ENCODE measurements at places on chromosomes 16 and 17. TPM values are rescaled to one million over a fixed set of nuclear protein-coding genes. Genes with fewer than 3 reads are reported as not detected.
A peak's percentile ranks its signal among the peaks of the same experiment; 100 is the strongest.

DNA sequence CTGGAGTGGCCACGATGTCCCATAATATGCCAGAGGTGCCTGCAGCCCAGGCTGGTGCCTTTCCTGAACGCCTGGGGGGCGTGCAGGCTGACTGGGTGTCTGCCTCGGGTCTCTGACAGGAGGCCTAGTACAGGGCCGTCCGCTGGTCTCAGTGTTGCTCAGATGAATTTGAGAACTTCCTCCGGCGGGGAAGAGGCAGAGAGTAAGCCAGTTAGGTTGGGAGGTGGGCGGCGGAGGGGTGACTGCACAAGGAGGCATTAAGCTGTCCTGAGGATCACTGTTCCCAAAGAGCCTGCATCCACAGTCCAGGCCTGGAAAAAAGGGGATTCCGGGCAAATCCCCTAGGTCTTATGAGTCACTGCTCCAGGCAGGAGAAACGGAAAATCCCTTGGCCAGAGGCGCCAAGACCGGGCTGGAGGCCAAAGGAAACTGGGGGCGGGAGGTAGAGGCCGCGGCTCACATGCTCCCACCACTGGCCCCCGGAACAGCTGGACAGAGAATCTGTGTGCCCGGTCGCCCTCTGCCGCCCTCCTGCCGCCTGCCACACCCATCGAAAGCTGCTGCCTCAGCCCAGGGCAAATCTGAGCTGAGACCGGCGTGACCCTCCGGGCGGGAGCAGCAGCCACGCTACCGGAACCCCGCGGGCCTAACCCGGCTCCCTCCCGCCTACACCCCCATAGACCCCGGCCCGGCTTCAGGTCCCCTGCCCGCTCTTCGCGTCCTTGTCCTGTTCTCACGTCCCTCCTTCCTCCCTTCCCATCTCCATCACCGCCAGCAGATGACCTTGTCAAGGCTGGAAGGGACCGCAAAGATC, 1.2 kb downstream of the TRIM47 start:
- peak; percentile 96 for DNase-seq

DNA sequence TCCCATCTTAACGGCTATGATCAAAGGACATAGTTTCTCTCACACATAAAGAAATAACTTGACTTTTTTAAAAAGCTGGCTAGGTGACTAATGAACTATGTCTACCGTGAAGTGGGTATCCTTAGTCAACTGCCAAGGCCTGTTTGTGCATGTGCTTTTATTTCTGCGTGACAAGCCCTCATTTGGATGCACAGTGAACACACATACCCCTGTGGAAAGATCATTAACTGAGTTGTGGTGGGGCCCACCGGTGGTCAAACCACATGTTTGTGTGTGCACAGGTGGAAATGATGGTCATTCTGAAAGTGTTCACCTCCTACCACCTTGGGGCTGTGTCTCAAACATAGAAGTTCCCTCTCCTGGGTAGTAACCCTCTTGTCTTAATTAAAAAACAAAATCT, 256.1 kb upstream of the SALL1 start:
- DNase-seq: peak; percentile 74

DNA sequence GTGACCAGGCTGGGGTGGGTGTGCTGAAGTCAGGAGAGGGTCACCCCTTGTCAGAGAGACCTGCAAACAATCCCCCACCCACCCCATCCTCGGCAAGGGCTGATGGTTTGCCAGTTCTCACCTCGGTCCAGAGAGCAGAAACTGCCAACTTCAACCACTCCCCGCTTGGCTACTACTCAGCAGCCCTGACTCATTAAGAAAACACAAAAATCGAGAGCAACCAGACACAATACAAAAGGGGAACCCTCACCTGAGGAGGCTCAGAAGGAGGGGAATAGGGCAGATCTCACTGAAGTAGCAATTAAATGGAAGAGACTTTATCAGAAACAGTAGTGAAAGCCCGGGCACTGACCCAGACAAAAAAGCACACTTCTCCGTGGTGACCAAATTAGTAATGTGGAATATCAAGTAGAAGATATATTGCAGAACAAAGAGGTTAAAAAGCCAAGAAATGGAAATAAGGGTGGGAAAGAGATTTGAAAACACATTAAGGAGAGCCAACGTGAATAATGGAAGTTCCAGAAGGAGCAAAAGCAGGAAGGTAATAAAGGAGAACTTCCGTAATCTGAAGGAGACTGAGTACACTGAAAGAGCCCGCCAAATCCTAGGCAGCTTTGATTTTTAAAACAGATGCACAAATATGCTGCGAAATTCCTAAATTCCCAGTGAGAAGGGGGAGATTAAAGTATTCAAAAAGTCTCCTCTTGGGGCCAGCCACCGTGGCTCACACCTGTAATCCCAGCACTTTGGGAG, 23.6 kb downstream of the CENPV start:
- peak; percentile 85 for DNase-seq

DNA sequence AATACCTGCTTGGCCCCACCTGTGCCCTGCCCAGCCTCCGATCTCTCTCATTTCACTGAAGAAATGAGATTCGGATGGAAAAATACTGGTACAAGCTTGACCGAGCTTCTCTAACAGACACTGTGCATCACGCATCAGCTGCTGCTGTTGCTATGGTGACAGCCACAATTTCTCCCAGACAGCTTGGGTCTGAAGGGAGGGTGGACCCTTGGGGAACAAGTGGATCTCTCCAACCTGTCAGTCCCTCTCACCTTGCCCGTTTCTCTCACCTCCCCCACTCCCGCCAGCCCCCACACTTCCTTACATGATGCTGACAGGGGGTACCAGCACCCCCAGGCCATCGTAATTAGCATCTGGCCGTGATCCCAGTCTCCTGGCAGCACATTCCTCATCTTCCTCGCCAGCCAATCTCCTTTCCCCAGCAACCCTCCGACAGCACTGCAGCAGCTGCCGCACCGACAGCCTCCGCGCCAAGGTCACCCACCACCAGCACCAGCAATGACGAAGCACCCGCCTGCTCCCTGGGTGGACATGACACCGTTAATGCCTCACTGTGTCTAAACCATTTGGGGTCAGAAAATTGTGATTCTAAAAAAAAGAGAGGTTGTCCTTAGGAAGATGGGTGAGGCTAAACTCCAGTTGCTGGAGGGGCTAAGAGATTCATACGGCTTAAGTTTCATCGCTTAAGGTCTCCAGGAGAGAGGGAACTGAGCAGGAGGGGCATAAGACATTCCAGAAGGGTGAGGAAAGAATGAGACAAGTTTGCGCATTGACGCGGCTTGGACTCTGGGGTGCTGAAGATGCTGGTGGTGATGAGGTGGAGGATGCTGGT, 58.6 kb upstream of the TNRC6A start:
- peak; percentile 55 for DNase-seq

GRCh38 chr16:47047524-47048203, 74.2 kb upstream of the DNAJA2 start:
- no peak for DNase-seq

DNA sequence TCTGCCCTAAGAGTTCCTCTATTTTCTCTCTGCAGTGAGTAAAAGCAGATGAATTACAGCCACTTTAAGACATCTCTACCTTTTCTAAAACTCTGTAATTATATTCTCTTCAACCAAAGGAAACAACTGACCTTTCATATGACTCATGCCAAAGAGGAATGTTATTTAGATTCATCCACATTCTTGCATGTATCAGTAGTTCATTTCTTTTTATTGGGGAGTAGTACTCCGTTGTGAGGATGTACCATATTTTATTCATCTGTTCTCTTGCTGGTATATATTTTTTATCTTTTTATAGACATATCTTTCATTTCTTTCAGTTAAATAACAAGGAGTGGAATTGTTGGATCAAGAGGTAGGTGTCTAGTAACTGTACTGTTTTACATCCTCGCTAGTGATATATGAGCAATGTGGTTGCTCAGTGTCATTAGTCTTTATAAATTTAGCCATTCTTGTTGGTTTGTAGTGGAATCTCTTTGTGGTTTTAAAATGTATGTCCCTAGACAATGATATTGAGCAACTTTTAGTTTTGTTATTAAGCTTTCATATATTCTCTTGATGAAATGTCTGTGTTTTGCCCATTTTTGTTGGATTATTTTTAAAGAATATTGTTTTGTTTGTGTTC, 7.8 kb upstream of the MYH8 start:
- no peak for DNase-seq

The PHOSPHO1 gene
- total RNA-seq: not detected

The TBC1D3I gene
- total RNA-seq: not detected

The SLFN11 gene
- 0.50 TPM for total RNA-seq

The CENPT gene
- 27.2 TPM for total RNA-seq

Data from mammary epithelial cell (primary cell).